ENCODE measurements at places on chromosomes 16 and 17.
A peak's percentile ranks its signal among the peaks of the same experiment; 100 is the strongest.

DNA sequence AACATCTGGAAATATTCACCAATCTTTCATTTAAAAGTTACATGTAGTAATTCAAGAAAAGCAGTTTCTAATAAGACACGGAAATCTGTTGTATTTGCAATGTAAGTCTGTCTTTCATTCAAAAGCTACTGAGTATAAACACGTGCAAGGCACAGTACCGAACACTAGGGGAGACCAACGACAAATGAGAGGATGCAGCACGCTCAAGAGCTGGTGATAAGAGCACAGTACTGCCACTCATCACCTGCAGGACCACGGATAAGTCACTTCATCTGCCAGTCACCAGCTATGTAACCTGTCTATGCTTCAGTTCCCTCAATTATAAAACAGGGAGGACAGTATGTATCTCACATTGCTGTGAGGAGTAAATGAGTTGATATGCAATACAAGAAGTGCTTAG, 67.1 kb downstream of the CLEC18A start:
- DNase-seq, result peak; percentile 31

- peak; percentile 60 for DNase-seq
These were observed 107.3 kb downstream of the SDK2 start for GRCh38 chr17:73536700-73537605.

GRCh38 chr16:1458336-1458976, 14.1 kb upstream of the CCDC154 start:
- no peak for DNase-seq

GRCh38 chr17:14715561-14715960, 414.7 kb downstream of the HS3ST3B1 start:
- no peak for DNase-seq
